T-cell (primary cell): ENCODE measurements at places on chromosomes 7 and 10. TPM values are rescaled to one million over a fixed set of nuclear protein-coding genes. Genes with fewer than 3 reads are reported as not detected.

Gene CACNA2D1
- 0.35 TPM for total RNA-seq

Gene FASTK
- total RNA-seq: 151 TPM

Gene DDX56
- 107 TPM for total RNA-seq

Gene PTPN20
- 0.43 TPM for total RNA-seq

Gene COMTD1
- 33.8 TPM for total RNA-seq

Gene MMRN2
- total RNA-seq: 0.09 TPM
